CD4-positive, alpha-beta T cell treated with Interleukin-6 at 100 ng/mL for 8 hours (primary cell): ENCODE measurements at places on chromosomes 13 and 19.

GRCh38 chr19:51131780-51132680, 7.3 kb downstream of the SIGLEC9 start:
- peak; percentile 67 for DNase-seq

GRCh38 chr13:27834095-27834494, 41.8 kb downstream of the GSX1 start:
- DNase-seq = no peak

GRCh38 chr13:48446464-48446863, 33.6 kb upstream of the LPAR6 start:
- DNase-seq = no peak

DNA sequence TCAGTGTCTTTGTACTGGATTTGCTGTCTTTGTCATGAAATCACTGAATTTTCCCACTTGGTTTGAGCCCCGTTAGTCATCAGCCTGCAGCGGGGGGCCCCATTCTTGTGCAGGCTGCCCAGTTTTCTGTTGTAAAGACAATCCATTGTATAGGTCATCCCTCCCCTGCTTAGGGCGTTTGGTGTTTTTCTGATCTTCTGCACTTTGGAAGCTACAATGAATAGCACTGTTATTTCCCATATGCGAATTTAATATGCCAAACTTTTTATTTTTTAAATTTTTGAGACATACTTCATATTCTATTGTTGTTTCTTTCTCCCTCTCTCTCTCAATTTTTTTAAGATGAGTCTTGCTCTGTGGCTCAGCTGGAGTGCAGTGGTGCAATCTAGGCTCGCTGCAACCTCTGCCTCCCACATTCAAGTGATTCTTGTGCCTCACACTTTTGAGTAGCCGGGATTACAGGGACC, 9.0 kb downstream of the SLC27A1 start:
- DNase-seq = no peak

- DNase-seq = no peak
Measured at GRCh38 chr13:70622796-70623195, 514.5 kb upstream of the KLHL1 start.

DNA sequence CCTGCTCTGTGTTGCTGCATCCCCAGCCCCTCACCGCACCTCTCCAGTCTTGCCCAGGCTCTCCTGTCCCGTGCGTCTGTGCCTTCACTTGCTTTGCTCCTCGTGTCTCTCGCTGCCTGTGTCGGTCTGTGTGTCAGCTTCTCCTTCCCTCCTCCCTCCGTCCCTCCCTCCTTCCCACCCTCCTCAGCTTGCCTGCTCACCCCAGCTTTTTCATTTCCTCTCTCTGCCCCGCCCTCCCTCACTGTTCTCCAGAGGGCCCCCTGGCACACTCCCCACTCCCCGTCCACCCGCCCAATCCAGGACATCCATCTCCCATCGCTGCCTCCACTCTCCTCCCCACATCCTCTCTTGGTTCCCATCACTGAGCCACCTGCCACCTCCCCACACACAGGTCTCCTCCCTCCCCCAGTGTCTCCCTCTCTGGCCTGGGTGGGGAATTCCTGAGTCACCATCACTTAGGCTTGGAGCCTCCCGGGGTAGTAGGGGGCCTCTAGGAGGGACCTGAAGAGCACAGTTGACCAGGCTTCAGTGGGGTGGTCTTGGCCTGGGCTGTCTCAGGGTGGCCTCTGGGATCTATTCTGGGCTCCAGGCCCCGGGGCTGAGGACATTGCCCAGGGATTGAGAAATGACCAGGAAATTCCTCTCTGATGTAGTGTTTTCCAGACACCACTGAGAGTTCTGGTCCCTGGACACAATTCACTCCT, at the start of gene PTGIR:
Gene PTGIR, minus strand, starts transcription at position 132 of the 704 bp plus-strand sequence. CDS start 864 bp downstream, outside the sequence.
- no peak for DNase-seq

DNA sequence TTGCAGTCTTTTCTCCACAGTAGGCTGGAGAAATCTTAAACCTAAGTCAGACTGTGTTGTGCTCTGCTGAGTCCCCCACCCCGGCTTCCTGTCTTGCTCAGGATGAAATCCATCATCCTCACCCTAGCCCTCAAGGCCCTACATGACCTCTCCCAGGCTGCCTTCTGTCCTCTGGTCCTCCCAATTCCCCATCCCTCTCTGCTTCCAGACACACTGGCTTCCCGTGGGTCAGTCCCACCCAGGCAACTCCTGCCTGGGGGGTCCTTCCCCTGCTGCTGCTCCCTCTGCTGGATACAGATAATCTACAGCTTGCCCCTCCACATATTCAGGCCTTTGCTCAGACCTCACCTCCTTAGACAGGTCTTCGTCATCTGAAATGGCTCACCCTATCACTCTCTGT, 18.4 kb upstream of the CBY2 start:
- no peak for DNase-seq

DNA sequence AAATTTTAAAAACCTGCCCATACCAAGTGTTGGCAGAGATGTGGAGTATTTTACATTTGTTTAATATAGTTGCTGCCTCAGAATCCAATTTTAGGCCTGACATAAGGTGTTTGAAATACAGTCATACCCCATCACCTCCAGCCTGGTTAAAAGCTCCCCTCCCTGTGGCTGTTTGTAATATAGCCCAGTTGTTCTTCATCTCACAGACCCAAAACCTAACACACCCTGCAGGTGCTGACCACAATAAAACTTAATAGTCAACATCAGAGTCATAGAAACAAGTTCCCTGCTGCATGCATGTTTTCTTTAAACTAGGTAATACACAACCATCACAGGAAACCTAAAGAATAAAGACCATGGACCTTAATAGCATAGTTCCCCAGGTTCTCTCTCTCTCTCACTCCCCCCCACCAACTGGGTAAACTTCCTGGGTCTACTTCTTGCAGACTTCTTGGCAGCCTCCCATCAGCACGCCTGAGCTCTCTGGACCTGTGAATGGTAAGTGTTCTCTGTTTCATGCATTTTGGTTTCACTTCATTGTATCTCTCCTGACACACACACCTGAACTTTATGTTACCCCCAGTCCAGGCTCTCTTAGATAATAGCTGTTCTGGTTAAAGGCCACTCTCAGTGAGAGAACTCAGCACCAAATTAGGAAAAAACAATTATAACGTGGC, 1369.9 kb downstream of the EFNB2 start:
- DNase-seq = no peak

DNA sequence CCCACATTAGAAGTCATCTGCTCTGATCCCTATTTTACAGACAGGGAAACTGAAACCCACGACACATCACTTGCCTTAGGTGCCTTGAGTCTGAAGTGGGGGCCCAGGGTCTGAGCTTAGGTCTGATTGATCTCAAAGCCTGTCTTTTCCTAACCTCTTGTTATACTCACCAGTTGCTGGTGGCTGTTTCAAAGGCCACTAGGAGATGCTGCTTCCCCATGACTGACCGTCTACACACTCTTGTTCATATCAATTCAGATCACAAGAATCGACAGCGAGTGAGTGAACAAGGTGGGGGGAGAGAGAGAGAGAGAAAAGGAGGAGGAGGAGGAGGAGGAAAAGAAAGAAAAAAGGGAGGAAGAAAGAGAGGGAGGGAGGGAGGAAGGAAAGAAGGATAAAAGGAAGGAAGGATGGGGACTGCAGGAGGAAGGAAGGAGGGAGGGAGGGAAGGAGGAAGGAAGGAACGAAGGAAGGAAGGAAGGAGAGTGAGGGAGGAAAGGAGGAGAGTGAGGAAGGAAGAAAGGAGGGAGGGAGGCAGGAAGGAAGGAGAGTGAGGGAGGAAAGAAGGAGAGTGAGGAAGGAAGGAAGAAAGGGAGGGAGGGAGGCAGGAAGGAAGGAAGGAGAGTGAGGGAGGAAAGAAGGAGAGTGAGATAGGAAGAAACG, 3.3 kb downstream of the OR10H1 start:
- peak; percentile 67 for DNase-seq

- DNase-seq = no peak
Measured at GRCh38 chr13:110680852-110681251, 25.1 kb downstream of the CARS2 start.

- DNase-seq = no peak
Measured at GRCh38 chr19:34540811-34541557, 59.4 kb downstream of the WTIP start.

DNA sequence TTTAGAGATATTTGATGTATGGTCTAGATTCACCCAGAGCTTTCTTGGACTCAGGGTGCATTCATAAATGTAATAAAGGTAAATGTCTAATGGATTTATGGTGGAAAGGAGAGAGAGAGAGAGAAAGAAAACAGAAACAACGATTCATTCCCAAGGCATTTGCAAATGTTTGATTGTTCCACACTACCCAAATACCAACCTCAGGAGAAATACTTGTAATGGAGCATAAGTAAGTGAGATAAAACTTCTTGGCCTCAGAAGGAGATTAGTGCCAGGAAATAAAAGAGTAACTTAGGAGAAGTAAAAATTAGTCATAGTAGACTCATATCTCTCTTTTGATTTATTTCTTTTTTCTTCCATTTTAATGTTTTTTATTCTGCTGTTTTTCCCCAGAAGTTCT, 40.6 kb upstream of the DGKH start:
- DNase-seq = no peak

DNA sequence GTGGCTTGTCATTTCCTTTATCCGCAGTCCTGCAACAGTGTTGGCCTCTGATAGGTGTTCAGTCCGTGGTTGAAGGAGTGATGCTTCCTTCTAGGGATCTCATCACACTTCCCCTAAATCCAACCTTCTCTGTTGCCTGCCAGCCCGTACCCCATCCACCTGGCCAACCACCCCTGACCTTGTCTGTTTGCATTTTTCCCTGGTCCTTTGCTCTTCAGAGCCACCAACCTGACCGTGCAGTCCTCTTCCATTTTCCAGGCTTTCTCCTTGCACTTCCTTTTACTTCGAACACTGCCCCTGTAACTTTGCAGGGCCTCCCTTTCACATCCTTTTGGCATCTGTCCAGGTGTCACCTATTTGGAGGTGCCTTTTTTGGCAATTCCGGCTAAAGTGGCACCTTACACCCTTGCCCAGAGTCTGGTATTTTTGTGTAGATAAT, 696 bp downstream of the ZNF460 start:
- DNase-seq = peak; percentile 9

- DNase-seq = no peak
Measured at GRCh38 chr19:11200931-11201330, 3.6 kb upstream of the KANK2 start.

DNA sequence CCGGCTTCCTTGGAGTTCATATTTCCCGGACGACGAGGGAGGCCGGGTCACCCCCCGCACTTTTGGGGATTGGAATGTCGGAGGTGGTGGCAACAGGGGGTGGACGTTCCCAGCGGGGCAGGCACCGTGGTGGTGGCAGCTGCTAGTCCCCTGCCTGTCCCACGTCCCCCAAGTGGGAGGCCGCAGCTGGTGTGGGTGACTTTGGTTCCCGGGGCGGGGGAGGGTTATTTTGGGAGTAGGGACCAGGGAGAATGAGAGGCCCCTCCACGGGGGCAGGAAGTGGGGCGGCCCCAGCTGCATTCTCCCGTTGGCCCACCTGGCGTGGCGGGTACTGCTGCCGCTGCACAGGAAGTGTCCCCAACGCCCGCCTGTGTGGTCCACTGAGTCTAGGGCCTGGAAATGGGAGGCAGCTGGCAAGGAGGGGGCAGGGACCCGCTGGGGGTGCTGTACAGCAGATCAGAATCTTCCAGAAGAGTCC, 11.1 kb upstream of the PLIN3 start:
- DNase-seq = no peak

DNA sequence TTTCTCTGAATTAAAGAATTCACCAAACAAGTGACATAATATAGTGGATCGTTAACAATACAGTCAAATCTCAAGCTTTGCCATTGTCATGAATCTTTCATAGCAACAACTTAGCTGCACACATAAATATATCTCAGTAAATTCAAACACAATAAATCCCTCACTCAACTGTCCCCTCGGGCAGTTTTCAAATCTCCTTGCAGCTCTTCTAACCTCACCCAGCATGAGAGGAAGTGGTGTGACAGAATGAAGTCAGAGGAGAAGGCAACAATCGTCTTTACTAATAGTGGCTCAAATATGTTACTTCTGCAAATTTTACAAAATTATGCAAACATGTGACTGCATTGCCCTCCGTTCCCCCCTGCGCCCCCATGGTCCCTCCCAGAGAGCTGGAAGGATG, 148.2 kb downstream of the RAP2A start:
- DNase-seq = no peak

DNA sequence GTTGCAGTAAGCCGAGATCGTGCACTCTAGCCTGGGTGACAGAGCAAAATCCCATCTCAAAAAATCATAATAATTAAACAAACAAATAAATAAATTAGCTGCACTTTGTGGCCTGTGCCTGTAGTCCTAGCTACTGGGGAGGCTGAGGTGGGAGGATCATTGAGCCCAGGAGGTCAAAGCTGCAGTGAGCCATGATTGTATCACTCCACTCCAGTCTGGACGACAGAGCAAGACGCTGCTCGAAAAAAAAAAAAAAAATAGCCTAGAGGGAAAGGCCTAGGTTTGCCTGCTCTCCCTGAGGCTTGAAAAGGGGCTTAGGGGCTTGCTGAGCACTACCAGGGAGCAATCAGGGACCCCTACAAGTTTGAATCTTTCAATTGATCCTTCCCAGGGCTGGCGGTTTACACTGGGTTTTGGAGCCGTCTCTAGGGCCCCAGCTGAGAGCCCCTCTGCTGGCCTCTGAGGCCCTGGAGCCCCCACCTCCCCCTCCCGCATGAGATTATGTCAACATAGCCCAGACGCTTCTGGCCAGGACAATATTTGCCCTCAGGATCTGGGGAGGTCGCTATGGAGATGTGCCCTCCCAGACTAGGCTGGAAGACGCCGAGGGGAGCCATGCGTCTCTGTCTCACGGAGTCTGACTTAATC, 10.4 kb upstream of the GIPR start:
- DNase-seq = no peak

DNA sequence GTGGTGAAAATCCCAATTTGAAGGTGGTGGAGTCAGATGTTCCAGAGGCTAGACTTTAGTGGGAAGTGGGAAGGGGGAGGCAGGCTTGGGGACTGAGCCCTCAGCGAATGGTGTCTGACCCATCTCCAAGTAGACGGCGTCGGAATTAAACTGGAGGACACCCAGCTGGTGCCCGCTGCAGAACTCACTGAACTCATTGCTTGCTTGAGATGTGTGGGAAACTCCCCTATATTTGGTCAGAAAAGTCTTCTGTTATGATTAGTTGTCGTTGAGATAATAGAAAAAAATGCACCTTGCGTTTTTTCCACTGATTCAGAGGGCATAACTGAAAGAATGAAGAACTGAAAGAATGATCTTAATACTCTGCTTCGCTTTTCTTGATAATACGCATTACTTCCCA, 871 bp upstream of the ZNF583 start:
- no peak for DNase-seq

DNA sequence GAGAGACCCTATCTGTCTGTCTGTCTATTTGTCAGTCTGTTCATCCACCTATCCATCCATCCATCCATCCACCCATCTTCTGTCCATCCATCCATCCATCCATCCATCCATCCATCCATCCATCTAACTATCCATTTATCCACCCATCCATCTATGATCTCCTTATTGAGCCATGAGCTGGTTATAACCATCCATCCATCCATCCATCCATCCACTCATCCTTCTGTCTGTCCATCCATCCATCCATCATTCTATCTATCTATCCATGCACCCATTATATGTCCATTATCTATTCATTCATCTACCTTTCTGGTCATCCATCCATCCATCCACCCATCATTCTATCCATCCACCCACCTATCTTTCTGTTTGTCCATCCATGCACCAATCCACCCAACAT, 44.6 kb downstream of the NWD1 start:
- DNase-seq = no peak

GRCh38 chr19:40416918-40417642, 3.9 kb upstream of the PRX start:
- no peak for DNase-seq

- peak; percentile 19 for DNase-seq
Measured at GRCh38 chr19:45613926-45614725, 12.1 kb upstream of the GPR4 start.

- DNase-seq = no peak
Measured at GRCh38 chr19:38068826-38069225, 155.2 kb downstream of the DPF1 start.
